ENCODE measurements at places on chromosomes 13 and 19. TPM values are rescaled to one million over a fixed set of nuclear protein-coding genes. Genes with fewer than 3 reads are reported as not detected.

ZNF582 gene
- total RNA-seq = 1.1 TPM

ITGBL1 gene
- total RNA-seq = 0.25 TPM

C1QTNF9 gene
- 0.19 TPM for total RNA-seq

ZNF836 gene
- 10.6 TPM for total RNA-seq

DNA sequence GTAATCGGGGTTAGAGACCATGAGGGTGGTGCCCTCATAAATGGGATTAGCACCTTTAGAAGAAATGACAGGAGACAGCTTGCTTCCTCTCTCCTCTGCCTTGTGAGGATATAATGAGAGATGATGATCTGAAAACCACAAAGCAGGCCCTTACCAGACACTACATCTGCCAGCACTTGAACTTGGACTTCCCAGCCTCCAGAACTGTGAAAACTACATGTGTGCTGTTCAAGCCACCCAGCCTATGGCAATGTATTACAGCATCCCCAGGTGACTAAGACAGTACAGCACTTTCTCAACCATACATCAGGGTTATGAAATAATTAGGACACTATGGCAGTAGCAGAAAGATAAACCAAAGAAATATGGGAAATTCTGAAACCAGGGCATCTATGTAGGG, 7.4 kb downstream of the ZNF564 start:
- DNase-seq = no peak

DNA sequence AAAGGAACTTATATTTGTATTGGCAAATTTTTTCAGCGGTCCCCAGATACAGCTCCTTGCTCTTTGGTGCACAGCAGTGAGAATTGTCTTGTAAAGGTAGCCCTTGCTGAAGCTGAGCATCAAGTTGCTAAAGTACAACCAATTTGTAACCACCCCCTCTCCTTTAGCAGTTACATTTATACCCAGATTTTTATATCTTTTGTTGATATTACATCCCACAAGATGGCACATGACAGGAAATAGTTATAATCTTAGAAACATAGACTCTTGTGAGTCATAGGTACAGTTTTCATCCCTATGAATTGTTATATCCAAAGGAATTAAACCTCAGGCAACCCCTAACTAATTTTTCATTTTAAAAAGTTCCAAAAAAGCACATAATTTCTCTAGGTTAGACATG, 523.0 kb upstream of the SLITRK1 start:
- DNase-seq = no peak

DNA sequence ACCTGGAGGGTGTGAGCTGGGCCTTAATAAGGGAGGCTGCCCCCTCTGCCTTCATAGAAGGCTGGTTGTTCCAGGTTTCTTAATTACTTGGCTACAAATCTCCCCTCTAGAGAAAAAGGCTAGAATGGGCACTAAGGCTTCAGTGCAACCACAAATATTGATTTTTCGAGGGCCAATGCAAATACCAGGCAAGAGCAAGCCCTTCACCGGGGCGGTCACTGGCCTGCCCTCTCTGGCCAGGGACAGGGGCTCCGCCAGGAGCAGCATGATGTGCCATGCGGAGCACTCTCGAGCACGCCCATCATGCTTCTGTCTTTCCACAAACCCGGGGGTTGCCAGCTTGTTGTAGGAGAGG, 127.8 kb upstream of the SPACA7 start:
- DNase-seq = peak; percentile 7

GRCh38 chr19:17025991-17026658, 485 bp downstream of the CPAMD8 start:
- no peak for DNase-seq

GRCh38 chr19:35225951-35226350, 2.6 kb downstream of the FAM187B start:
- DNase-seq = no peak
